ENCODE measurements at places on chromosomes 7 and 10.

DNA sequence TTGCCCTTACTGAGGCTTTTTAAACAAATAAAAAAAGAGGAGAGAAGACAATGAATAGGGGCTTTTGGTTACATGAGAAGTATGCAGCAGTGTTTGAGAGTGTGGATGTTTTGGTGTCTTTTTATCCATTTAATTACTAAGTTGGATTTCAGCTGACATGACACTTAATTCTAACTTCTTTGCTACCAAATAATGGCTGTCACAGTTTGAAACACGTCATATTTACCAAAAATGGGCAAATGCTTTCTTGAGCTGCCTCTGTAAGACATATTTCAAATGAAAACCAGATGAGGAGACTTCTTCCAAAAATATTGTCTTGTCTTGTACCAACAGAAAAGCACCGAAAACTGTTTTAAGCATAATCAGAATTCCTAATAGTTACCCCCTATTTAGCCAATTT lies 4.0 kb downstream of the ABCB4 start:
- no peak for DNase-seq

DNA sequence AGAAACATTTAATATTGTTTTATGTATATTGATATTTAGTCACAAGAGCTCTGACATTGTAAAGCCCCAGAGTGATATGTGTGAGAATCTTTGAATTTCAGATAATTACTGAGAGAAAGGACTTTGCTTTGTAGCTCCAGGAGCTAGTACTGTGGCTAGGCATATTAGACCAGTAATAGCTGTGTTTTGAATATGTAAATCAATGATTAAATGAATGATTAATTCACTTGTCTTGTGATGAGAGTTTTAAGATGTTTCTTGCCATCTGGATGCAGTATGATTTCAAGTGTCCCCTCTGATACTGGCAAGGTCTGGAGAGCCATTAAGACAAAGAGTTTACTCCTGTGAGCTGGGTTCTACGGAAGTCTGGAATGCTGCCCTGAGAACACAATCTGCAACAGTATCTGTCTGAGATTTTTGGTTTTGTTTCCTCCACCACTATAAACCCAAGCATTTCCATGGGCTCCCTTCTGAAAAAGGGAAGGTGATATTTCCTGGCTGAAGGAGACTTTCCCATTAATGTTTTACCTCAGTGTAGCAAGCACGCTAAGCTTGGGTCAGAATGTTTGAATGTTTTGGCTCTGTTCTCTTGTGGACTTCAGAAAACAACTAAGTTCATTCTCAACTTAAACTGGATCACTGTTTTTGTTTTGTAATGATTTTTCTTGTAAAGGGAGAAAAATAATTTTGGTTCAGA lies 61.3 kb upstream of the BICC1 start:
- no peak for DNase-seq

GRCh38 chr7:139224219-139224618 lies 6.8 kb upstream of the UBN2 start:
- DNase-seq, result no peak

DNA sequence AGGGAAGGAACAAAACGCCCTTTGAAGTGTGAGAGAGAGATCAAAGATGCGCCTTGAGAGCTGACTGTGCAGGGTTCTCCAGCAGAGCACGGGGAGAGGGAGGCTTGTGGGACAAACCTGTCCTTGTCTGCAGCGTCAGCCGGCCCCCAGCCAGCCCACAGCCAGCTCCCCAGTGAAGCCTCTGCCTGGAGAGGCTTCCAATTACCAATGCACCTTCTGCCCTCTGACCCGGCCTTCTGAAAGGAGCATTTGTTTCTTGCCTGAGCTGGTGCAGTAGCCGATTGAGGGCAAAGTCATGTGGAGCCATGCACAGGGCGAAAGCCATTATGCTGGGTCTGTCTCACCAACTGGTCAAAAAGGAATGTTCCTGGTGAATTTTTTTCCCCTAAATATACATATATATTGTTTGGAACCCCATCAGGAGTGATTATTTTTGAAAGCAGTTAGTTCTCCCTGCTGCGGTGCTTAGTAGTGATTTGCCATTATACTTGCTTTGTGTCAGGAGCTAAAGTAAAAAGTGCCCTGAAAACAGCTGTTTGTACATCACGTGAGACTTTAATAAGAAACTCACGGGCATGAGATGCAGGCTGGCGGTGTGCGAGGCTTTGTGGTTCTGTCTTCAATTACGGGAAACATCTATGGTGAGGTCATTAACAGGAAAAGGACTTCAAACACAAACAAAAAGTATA lies 268.6 kb downstream of the KLF6 start:
- DNase-seq, result no peak

DNA sequence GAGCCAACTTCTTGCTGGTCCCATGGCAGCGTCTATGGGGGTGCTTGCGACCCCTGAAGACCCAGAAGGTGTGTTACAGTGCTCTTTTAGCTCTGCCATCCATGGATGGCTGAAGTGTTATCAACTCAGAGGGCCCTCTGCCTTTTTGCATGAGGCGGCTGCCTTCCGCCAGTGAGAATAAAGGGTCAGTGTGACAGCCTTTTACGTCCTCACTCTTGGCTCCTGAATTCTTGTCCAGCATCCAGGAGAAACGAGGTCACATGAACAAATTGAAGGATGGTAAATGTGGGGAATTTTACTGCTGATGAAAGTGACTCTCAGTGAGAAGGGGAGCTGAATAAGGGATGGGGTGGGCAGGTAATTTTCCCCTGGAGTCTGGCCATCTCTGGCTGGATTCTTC lies 24.1 kb downstream of the SSMEM1 start:
- DNase-seq, result no peak

GRCh38 chr10:50152792-50153272 lies 85.1 kb downstream of the WASHC2A start:
- no peak for DNase-seq

- DNase-seq, result no peak
These were observed 19.0 kb upstream of the RHOBTB1 start for GRCh38 chr10:60962946-60963345.

Measured in activated CD4-positive, alpha-beta T cell treated with anti-CD3 and anti-CD28 coated beads for 4 hours (primary cell).